ENCODE measurements at places on chromosomes 4 and X.

GRCh38 chr4:56995525-56995924, 16.8 kb downstream of the POLR2B start:
- DNase-seq: no peak

GRCh38 chrX:136866337-136867095, 14.0 kb downstream of the RBMX start:
- no peak for DNase-seq

DNA sequence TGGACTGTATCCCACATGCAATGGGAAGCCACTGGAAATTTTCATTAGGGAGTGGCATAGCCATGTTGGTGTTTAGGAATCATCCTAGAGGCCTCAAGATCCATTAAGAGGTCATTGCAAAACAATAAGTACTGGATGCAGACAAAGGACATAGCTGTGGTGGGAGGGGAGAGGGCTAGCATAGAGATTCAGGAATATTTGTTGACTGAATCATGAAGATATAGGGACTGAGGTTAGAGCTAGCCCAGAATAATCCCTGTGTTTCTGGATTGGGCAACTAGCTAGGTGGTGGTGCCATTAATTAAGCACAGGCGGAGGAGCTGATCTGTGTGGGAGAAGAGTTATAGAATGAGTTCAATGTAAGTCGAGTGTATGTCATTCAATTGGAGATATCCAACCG, 135.0 kb downstream of the RAB28 start:
- peak; percentile 25 for DNase-seq

- no peak for DNase-seq
These were observed 43.7 kb downstream of the FHDC1 start for GRCh38 chr4:152979731-152980330.

DNA sequence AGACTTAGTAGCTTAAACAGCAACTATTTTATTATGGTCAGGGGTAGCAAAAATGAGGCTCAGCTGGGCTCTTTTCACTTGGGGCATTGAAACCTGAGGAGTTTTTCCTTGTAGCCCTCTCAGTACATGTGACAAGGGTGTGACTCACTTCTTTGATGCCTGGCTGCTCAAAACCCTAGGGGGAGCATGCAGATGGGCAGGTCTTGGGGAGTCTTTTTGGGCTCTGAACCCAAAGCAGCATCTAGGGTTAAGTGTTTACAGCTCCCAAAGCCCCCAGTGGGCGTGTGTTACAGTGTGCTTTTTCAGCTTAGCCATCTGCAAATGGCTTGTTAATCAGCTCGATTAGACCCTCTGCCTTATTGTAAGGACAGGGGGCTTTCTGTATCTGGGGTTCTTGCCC, 1752.7 kb downstream of the PCDH7 start:
- DNase-seq: peak; percentile 43

DNA sequence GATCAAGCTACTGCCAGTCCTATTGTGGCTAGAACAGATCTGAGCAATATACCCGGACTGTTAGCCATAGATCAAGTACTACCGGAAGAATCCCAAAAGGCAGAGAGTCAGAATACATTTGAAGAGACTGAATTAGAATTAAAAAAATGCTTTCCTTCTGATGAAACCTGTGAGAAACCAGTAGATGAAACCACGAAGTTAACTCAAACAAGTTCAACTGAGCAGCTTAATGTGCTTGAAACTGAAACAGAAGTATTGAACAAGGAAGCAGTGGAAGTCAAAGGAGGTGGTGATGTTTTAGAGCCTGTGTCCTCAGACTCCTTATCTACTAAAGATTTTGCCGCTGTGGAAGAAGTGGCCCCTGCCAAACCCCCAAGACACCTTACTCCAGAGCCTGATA, 46.8 kb downstream of the WDR44 start:
- peak; percentile 9 for DNase-seq

DNA sequence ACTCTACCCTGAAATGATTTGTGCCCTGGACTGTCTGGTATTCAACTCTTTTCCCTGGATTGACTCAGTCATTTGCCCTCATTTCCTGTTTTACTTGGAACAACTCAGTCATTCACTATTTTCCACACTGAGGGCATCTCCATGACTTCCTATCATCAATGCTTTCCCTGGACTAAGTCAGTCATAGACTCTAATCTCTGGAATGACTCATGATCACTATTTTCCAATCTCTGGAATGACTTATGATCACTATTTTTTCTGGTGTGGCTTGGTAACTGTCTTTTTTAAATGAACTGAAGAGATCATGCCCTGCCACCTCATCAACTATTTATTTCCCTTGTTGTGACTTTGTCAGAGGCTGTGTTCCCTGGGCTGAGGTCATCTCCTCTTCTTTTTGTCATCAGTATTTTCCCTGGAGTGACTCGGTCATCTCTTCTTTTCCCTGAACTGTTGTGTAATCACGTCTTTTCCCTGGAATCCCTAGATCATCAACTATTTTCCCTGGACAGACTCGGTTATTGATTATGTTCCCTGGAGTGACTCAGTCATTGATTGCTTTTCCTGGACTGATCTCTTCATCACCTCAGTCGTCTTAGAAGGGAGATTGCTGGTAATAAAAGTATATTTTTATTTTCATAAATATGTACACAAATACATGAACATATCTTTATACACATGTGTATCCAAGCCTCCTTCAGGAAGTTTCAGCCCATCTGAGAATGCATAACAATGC, 327.1 kb upstream of the VCX start:
- DNase-seq: peak; percentile 27

- DNase-seq: peak; percentile 72
These were observed 34.6 kb downstream of the PDLIM5 start for GRCh38 chr4:94486372-94486801.

GRCh38 chr4:155903453-155903852, at the start of gene TDO2:
Gene TDO2, plus strand, starts transcription at chr4:155903696. Its CDS starts 63 bp downstream, at chr4:155903759.
- DNase-seq: no peak

- DNase-seq: peak; percentile 84
These were observed 56.4 kb downstream of the IRF2 start for GRCh38 chr4:184417802-184418511.

DNA sequence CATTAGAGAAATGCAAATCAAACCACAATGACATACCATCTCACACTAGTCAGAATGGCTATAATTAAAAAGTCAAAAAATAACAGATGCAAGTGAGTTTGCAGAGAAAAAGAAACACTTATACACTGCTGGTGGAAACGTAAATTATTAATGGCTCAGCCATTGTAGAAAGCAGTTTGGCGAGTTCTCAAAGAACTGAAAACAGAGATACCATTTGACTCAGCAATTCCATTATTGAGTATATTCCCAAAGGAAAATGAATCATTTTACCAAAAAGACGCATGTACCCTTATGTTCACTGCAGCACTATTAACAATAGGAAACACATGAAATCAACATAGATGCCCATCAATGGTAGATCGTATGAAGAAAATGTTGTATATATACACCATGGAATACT, 75.0 kb downstream of the NAA11 start:
- peak; percentile 59 for DNase-seq

- DNase-seq: no peak
These were observed 5.6 kb upstream of the AMOT start for GRCh38 chrX:112846187-112846586.

- no peak for DNase-seq
These were observed 236.9 kb upstream of the PPARGC1A start for GRCh38 chr4:24126776-24127175.

DNA sequence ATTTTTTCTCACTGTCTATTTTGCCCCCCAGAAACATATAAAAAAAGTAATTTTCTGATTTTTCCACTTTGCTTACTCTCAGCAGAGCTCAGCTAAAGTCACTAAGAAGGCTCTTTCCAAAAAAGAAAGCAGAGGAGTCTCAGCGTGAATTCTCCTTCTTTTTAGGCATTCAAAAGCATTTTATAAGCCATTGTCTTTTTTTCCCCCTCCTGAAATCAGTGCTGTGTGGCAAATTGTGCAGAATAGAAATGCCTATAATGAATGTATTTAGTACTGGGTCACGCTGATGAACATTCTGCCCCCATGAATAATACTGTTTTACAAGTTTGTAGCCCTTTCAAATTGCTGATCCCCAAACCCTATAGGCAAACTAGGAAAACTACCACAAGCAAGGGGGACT, 1.6 kb upstream of the PCDH18 start:
- no peak for DNase-seq

GRCh38 chr4:2101346-2102044, 42.4 kb downstream of the NAT8L start:
- DNase-seq: peak; percentile 54

- DNase-seq: no peak
These were observed 156.8 kb upstream of the MAB21L2 start for GRCh38 chr4:150425161-150425560.

DNA sequence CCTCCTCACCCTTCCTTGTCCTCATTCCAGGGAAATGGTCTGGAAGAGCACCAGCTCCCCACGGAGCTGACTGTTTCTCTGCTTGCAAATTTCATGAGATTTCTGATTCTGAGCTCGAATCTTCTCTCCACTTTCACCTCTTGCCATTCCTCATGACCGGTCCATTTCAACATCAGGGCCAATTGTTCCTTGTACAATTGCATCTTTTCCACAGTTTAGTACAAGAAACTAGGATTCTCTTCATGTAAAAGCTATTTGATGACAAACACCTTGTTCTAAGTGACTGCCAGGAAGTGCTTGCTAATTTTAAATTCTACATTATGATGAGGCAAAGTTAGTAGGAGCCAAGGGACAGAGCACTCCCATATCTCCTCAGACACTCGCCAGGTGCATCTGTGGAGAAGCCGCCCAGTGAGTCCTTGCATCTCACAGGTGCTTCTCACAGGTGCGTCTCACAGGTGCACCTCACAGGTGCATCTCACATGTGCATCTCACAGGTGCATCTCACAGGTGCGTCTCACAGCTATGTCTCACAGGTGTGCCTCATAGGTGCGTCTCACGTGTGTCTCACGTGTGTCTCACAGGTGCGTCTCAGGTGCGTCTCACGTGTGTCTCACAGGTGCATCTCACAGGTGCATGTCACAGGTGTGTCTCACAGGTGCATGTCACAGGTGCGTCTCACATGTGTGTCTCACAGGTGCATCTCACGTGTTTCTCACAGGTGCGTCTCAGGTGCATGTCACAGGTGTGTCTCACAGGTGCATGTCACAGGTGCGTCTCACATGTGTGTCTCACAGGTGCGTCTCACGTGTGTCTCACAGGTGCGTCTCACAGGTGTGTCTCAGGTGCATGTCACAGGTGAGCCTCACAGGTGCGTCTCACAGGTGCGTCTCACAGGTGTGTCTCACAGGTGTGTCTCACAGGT, 3.0 kb upstream of the PDE6B start:
- no peak for DNase-seq

GRCh38 chr4:78796526-78796925, 20.4 kb downstream of the BMP2K start:
- no peak for DNase-seq

GRCh38 chrX:40008791-40009461, 88.8 kb downstream of the BCOR start:
- no peak for DNase-seq

DNA sequence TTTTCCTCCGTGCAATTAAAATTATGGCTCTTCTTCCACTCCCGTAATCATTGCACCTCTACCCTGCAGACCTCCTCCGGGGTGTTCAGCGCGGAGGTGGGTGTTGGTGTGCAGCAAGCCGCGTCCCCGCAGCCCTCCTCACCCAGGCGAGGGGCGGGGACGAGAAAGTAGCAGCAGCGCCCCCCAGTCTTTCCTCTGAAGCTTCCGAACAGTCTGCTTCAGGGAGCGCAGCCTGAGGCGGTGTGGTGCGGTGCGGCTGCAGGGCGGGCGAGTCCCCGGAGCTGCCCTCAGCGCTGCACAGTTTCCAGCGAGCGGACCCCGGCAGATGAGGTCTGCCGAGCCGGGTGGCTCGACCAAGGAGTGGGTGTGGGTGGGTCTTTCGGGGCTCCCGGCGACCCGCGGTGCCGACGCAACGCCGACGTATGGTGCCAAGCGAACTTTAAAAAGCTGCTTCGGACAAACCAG, at the start of gene FRAS1:
TSS of gene FRAS1 (plus strand) at position 189 of the 465 bp plus-strand sequence. CDS start 687 bp downstream, outside the sequence.
- DNase-seq: no peak

DNA sequence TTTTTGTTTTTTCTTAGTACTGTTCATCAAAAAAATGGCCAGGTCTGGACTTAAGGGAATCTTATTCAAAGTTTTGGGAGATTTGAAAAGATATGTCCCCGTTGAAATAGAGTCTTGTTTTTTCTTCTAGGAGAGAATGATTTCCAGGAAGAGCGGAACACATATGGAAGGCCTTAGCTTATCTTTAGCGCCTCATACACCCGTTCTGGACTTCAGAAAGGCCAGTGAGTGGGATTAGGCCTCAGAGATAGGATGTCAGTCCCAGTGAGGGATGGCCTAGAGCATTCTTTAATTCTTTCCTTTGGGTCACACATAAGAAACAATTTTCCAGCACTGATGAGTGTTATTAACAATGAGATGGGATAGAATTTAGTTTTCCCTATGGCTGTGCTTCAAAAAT, 54.5 kb upstream of the HAND2 start:
- no peak for DNase-seq

DNA sequence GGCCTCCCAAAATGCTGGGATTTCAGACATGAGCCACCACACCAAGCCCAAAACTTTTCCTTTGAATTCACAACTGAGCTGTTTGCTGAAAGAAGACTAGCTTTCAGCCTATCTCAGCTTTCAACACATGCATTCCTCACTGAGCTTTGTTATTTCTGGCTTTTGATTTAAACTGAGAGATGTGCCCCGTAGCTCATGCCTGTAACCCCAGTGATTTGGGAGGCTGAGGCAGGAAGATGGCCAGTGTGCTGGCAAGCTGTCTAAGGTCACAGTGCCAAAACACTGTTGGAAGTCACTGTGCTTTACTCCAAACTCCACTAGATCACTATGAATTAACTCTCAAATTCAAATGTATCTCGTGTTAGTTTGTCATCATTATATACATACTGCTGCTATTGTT, 779.5 kb downstream of the TRIML1 start:
- DNase-seq: no peak

DNA sequence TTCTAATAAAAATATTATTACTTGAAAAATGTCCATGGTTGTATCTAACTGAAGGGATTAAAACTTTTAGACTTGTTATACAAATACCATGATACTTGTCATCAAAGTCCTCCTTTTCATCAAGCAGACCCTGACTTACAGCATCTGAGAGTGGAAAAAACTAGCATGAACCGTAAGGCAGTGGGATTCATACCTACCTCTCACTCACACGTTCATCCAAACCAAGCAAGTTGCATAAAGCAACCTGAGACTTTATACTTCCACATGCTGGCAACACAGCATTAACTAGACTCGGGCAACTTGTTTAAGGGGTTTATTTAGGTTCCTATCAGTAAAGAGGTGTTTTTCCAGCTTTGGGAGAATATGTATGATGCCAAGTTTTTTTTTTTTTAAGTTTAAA, 22.6 kb upstream of the TLR7 start:
- no peak for DNase-seq

GRCh38 chrX:95057341-95057740, 1383.3 kb downstream of the FAM133A start:
- no peak for DNase-seq

- DNase-seq: no peak
These were observed 6.0 kb downstream of the PTPN13 start for GRCh38 chr4:86600007-86600653.

DNA sequence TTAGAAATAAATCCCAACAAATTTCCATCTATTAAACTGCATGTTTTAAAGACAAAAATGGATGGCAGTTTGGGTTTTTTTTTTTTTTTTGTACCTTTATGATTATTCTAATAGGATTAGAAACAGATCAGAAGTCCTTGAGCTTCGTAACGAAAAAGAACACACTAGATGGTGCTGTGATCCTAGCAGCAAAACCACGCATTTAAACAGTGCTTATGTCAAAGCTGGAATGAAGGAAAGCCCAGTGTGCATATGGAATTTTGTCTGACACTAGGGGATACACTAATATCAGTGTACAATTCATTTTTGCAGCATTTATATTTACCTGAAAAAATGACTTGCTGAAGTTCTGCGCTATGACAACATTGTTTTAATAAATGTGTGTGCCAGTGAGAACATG, 229.1 kb downstream of the VEGFC start:
- no peak for DNase-seq
